ENCODE measurements at places on chromosomes 3 and 15.

- DNase-seq, result no peak
These were observed 227.4 kb downstream of the UACA start for GRCh38 chr15:70535955-70536338.

- no peak for DNase-seq
These were observed 22.9 kb upstream of the ABHD10 start for GRCh38 chr3:111955876-111956275.

DNA sequence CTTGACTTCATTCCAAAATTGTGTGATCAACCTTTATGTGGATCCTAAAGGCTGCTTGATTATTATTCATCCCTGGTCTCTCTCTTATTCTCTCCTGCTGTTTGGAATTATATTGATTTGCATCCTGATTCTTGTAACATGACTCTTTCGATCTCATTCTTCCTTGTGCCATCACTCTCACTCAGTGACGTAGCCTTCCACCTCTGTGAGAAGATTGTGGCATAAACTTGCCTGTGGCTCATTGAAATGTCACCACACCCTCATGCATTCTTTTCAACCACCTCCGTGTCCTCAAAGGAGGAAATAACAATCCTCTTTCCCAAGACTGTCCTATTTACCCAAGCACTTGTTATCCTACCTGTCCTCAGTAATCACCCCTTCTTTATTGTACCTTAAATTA is 41.3 kb upstream of the GCNT3 start:
- DNase-seq, result no peak

GRCh38 chr3:188578576-188579363 is 424.8 kb downstream of the LPP start:
- no peak for DNase-seq

GRCh38 chr3:78496501-78496900 is 1271.3 kb downstream of the ROBO1 start:
- DNase-seq, result no peak

GRCh38 chr15:63474810-63475316 is 29.5 kb upstream of the USP3 start:
- DNase-seq, result no peak

DNA sequence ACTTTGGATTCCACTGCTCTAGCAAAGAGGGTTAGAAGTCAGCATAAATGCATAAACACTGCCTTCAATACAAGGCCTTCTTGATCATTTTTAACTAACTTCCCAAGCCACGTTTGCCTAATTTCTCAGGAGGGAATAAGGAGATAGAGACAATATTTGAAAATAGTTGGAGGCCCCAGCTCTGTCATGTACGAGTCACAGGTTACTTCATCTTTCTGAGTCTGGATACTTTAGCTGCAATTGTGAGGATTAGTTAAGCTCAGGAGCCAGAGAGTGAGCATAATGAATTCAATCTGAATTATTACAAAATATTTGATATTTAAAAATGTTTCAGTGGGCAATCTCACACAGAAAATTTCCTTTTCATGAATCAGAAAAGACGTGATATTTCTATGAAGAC is 298.9 kb downstream of the SHOX2 start:
- no peak for DNase-seq

GRCh38 chr3:190491533-190492054 is 22.3 kb upstream of the IL1RAP start:
- DNase-seq, result no peak

DNA sequence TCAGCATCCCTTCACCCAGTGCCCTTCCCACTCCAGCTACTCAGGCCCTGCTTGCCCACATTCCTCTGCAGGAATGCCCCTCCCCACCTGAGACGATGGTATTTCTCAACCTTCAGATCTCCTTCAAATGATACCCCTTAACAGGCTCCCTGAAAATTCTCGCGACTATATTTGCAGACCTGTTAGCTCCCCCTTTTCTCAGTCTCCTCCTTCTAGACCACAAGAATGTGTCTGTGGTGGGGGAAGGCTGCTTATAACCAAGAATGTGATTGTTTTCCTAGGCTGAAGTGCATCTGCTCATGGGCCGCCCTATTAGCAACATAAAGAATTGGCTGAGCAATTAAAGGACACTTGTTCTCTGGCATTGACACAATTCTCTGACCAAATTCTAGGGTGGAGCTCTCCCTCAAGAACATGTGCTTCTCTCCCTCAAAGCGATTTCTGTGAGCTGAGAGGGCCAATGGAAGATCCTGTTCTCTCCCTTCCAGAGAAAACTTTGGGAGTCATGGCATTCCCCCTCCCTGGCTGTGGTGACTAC is 19.1 kb upstream of the LIMD1 start:
- no peak for DNase-seq

DNA sequence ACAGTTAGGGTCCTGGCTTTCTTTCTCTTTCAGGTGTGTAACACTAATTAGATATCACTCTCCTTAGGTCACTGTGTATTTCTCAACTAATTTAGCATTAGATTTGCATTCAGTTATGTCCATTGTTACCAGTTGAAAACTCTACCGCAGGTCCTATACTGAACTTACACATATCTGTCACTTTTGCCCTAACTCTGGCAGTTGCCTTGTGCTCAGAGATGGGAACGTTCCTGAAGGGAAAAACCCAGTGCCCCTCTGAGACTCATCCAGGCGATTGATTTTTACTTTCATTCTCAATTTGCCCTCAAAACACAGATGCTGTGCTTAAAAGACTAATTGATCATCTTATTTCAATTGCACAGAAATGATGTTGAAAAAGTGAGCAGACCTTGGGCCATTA is 249.1 kb downstream of the ALCAM start:
- DNase-seq, result no peak

DNA sequence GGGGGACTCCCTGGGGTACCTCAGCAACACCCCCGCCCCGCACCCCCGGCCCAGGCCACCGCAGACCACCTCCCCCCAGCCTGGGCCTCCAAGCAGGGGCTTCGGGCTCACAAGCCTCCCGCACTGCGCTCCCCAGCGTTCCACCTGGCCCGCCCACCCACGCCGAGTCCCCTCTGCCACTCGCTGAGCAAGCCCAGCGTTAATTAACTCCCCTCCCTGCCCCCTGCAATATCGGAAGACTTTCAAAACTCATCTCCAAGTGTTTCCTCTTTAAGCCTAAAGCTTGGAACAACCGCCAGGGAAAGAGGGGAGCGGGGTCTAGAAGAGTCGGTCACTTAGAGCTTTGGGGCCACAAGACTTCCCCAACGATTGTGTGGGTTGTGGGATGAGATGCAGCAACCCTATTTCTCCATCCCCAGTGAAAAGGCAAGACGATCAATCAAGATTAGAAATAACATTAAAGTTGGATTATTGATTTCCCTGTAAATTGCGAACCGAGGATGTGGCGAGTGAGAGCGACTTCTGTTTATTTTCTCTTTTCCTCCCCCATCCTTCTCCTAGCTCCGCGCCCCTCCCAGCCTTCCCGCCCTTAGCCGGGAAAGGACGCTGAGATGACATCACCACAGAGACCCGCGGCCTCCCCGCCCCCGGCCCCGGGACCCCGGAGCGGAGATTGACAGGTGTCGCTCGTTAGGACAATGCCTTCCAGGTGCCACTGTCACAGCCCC is 30.2 kb downstream of the NR2F2 start:
- no peak for DNase-seq

- DNase-seq, result no peak
These were observed 91.9 kb downstream of the ARNT2 start for GRCh38 chr15:80496096-80496495.

GRCh38 chr15:88803241-88803919 is at the start of gene ACAN:
TSS of gene ACAN (plus strand) at chr15:88803436. CDS start at chr15:88836207, 32,771 bp downstream.
- no peak for DNase-seq
